Mesothelial cell of epicardium (in vitro differentiated cells): ENCODE measurements at places on chromosomes 2 and 18. TPM values are rescaled to one million over a fixed set of nuclear protein-coding genes. Genes with fewer than 3 reads are reported as not detected.
A peak's percentile ranks its signal among the peaks of the same experiment; 100 is the strongest.

GRCh38 chr2:219641390-219642068, 14.1 kb downstream of the SLC4A3 start:
- H3K27ac ChIP-seq: peak overlapping the region; percentile 2
- no peak for DNase-seq
- H3K4me3 ChIP-seq: no peak overlapping the region
- H3K27me3 ChIP-seq: peaks cover 5% of the 10 kb centered on the region
- no peaks in the 10 kb centered on the region for H3K36me3 ChIP-seq

- no peaks in the 10 kb centered on the region for H3K36me3 ChIP-seq
- H3K4me3 ChIP-seq: peak overlapping the region; percentile 59
- peaks cover 83% of the 10 kb centered on the region for H3K27me3 ChIP-seq
- DNase-seq: no peak
- no peak overlapping the region for H3K27ac ChIP-seq
Measured at GRCh38 chr18:23661735-23662308, 889 bp downstream of the ANKRD29 start.

DNA sequence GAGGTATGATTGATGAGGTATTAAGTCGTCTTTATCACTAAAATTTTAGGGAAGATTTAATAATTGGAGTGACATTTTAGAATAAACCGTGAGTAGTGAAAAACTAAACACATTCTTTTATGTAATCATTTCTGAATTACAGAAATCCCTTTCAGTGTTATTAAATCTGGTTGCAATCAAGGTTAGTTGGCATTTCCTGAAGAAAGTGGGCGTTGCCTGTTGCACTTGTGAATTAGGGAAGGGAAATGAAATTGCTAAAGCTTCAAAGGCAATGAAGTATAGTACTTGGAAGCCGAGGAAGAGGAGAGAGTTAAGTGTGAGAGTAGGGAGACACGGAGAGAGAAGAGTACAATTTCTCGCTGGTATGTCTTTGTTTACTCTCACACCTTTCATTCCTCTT, 274.5 kb downstream of the SLC8A1 start:
- H3K4me3 ChIP-seq: no peak overlapping the region

GRCh38 chr2:219522111-219523030, 8.1 kb downstream of the ASIC4 start:
- H3K4me3 ChIP-seq: peak overlapping the region; percentile 50
- DNase-seq: no peak
- H3K4me1 ChIP-seq: peaks cover 58% of the 10 kb centered on the region
- no peaks in the 10 kb centered on the region for H3K36me3 ChIP-seq

GRCh38 chr18:9559253-9559652, 55.1 kb downstream of the PPP4R1 start:
- H3K27ac ChIP-seq: peak overlapping the region; percentile 5
- no peak overlapping the region for H3K4me3 ChIP-seq
- H3K36me3 ChIP-seq: peaks cover 57% of the 10 kb centered on the region
- no peaks in the 10 kb centered on the region for H3K4me1 ChIP-seq
- DNase-seq: no peak

DNA sequence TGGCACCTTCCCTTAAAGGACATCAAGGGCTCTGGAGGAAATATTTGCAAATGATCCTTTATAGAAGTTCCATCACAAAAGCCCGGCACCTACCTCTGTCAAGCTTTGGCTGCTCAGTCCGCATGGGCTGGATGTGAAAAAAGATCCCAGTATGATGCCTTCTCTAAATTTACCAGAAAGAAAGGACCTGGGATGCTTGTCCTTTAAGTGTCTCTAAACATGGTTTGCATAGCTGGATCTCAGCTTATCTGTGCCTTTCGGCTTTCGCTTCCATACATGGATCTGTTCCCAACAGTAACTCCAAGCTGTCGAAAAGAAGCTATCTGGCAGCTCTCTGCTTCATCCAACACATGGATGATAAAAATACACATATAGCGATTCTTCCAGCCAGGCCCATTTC, 60.4 kb upstream of the SLC8A1 start:
- no peaks in the 10 kb centered on the region for H3K36me3 ChIP-seq
- no peak overlapping the region for H3K4me3 ChIP-seq
- peaks cover 20% of the 10 kb centered on the region for H3K4me1 ChIP-seq
- no peak for DNase-seq
- peak overlapping the region; percentile 50 for H3K27ac ChIP-seq
- no peaks in the 10 kb centered on the region for H3K27me3 ChIP-seq

- H3K27me3 ChIP-seq: peaks cover 25% of the 10 kb centered on the region
- DNase-seq: no peak
- peaks cover 2% of the 10 kb centered on the region for H3K36me3 ChIP-seq
- no peak overlapping the region for H3K27ac ChIP-seq
- no peak overlapping the region for H3K4me3 ChIP-seq
- H3K4me1 ChIP-seq: no peaks in the 10 kb centered on the region
Measured at GRCh38 chr2:232532419-232532818, 6.5 kb downstream of the CHRND start.

DNA sequence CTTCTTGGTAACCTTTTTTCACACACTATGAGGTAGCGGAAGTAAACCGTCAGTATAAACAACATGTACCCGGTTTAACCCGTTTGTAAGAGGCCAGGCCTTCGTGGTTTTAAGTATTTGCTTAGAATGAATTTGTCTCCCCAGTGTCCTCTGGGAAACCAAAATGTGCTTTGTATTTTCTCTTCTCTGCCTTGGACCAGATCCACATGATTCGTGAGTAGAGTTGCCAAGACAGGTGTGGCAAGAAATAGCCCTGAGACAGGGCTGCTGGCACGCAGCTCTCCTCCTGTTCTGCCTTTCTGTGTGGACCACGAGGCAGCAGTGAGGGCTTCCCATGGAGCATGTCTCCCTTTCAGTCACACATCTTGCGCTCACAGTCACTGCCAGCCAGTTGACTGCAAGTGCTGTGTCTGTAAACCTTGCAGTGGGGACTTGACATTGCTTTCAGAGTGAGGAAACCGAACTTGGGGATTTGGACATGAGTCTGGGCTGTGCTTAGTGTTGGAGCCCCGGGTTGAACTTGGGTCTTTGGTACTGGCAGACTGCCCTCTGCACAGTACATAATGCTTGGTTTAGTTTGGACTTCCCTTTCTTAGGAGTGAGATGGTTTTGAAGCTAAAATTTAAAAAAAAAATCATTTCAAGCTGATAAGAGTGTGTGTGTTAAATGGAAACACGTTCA, 19.1 kb downstream of the BCL2L11 start:
- no peak for DNase-seq
- H3K4me1 ChIP-seq: peaks cover 2% of the 10 kb centered on the region
- H3K4me3 ChIP-seq: no peak overlapping the region
- no peaks in the 10 kb centered on the region for H3K27me3 ChIP-seq
- peaks cover 27% of the 10 kb centered on the region for H3K36me3 ChIP-seq

DNA sequence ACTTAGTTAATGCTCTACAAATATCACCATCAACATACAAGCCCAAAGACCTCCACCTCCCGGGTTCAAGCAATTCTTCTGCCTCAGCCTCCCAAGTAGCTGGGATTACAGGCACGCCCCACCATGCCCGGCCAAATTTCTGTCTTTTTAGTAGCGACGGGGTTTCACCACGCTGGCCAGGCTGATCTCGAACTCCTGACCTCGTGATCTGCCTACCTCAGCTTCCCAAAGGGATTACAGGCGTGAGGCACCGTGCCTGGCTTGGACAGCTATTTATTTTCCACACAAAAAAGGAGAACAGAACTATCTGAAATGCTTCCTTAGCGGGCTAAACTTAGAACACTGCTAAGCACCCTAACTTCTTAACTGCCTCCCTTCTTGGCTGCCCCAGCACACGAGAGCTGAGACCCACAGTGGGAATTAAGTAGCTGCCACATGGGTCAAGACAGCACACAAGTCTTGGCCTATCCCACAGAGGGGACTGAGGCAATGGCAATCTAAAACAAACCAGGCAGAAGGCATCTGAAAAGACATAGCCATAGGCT, 24.8 kb downstream of the CYTIP start:
- no peaks in the 10 kb centered on the region for H3K36me3 ChIP-seq
- no peak overlapping the region for H3K27ac ChIP-seq
- H3K27me3 ChIP-seq: peaks cover 4% of the 10 kb centered on the region
- H3K4me3 ChIP-seq: no peak overlapping the region
- DNase-seq: no peak

GRCh38 chr2:241314226-241315092, 1.0 kb downstream of the HDLBP start:
- H3K4me3 ChIP-seq: peak overlapping the region; percentile 99
- peak overlapping the region; percentile 95 for H3K27ac ChIP-seq
- H3K4me1 ChIP-seq: peaks cover 52% of the 10 kb centered on the region
- no peak for DNase-seq

DNA sequence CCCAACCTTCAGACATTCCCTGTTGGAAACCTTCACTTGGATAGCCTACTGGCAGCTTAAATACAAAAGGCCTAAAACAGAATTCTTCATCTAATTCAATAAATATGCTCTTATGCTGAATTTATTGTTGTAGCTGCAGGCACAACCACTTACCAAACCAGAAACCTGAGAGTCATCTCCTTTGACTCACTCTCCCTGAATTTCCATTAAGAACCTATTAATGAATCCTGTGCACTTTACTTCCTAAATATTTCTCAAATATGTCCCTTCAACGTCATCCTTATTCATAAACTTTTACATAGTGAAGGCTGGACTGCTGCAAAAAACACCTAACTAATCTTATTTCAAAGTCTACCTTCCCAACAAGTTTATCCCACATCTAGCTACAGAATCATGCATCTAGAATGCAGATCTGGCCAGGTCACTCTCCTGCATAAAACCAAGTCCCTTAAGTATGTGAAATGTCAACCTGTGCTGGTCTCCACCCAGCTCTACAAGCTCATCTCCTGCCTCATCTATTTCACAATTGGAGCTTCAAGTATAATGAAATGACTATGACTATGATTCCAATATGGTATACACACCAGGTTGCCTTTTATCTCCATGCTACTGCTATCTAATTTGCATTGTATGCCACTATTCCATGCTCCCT, 354.2 kb downstream of the ZEB2 start:
- no peak for DNase-seq
- H3K4me3 ChIP-seq: no peak overlapping the region
- H3K27me3 ChIP-seq: no peaks in the 10 kb centered on the region
- H3K4me1 ChIP-seq: no peaks in the 10 kb centered on the region

GRCh38 chr2:135386993-135387392, 144.0 kb downstream of the ZRANB3 start:
- H3K27ac ChIP-seq: no peak overlapping the region
- no peak overlapping the region for H3K4me3 ChIP-seq
- H3K36me3 ChIP-seq: peaks cover 32% of the 10 kb centered on the region
- no peak for DNase-seq
- H3K4me1 ChIP-seq: peaks cover 3% of the 10 kb centered on the region

DNA sequence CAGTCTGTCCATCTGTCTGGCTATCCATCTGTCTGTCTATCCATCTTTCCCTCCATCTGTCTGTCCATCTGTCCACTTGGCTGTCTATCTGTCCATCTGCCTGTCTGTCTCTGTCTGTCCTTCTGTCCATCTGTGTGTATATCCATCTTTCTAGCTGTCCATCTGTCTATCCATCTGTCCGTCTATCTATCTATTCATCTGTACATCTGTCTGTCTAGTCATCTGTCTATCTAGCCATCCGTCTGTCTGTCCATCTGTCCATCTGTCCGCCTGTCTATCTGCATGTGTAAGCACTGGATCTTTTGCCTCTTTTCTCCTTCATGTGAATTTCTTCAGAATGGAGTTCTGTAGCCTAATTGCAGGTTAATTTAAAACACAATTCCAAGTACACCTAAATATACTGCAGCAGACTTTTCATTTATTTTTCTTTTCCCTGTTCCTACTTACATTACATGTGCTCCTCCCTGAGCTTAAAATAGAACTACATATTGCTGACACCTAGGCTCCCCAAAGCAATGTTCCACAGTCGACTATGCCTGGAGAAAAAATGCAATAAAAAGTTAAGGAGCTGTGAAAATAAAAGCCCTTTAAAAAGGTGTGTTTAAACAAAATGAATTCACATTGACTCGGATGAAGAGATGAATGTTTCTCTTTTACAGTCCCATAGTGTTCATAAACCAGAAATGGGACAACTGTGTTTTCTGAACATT, 37.4 kb upstream of the TXNDC2 start:
- H3K27me3 ChIP-seq: no peaks in the 10 kb centered on the region
- peaks cover 39% of the 10 kb centered on the region for H3K4me1 ChIP-seq
- no peak overlapping the region for H3K4me3 ChIP-seq
- no peak for DNase-seq

GRCh38 chr2:236918545-236918944, 167.1 kb upstream of the COPS8 start:
- no peak overlapping the region for H3K4me3 ChIP-seq
- peaks cover 29% of the 10 kb centered on the region for H3K4me1 ChIP-seq
- no peaks in the 10 kb centered on the region for H3K36me3 ChIP-seq
- H3K27ac ChIP-seq: peak overlapping the region; percentile 77

- H3K36me3 ChIP-seq: no peaks in the 10 kb centered on the region
- peaks cover 26% of the 10 kb centered on the region for H3K27me3 ChIP-seq
- no peak overlapping the region for H3K27ac ChIP-seq
- no peak overlapping the region for H3K4me3 ChIP-seq
Measured at GRCh38 chr2:233708942-233709341, 3.8 kb upstream of the UGT1A5 start.

GRCh38 chr2:144452989-144453336, 67.0 kb downstream of the ZEB2 start:
- DNase-seq: no peak
- no peaks in the 10 kb centered on the region for H3K27me3 ChIP-seq
- peak overlapping the region; percentile 56 for H3K4me3 ChIP-seq
- H3K4me1 ChIP-seq: peaks cover 86% of the 10 kb centered on the region
- H3K27ac ChIP-seq: peak overlapping the region; percentile 93

DNA sequence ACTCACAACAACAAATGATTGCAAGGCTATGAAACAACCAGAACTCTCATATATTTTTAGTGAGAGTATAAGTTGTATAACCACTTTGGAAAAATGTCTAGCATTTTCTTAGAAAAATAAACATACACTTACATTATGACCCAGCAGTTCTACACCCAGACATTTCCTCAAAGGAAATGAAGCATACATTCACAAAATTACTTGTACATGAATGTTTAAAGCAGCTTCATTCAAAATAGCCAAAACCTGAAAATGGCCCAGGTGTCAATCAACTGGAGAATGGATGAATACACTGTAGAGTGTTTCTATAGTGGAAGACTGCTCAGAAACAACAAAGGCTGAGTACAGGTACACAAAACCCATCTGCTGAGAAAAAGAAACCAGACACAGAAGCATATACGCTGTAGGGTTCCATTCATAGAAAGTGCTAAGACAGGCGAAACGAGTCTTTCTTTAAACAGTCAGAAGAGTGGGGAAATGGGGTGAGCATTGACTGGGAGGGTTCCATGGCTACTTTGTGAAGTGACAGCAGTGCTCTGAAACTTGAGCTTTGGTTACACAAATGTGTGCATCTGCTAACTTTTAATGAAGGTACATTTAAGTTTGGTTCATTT, 799.0 kb downstream of the DCDC2C start:
- H3K4me3 ChIP-seq: no peak overlapping the region
- no peaks in the 10 kb centered on the region for H3K27me3 ChIP-seq
- H3K36me3 ChIP-seq: no peaks in the 10 kb centered on the region
- peaks cover 16% of the 10 kb centered on the region for H3K4me1 ChIP-seq
- no peak overlapping the region for H3K27ac ChIP-seq
- no peak for DNase-seq

GRCh38 chr2:217079165-217079564, 219.3 kb upstream of the TNP1 start:
- H3K27me3 ChIP-seq: no peaks in the 10 kb centered on the region
- DNase-seq: no peak
- H3K4me1 ChIP-seq: peaks cover 29% of the 10 kb centered on the region
- no peak overlapping the region for H3K27ac ChIP-seq

The COL6A3 gene
- total RNA-seq: 544 to 655 TPM (median 645 TPM) in 3 replicates

The DNAH7 gene
- total RNA-seq: 0.63 to 0.86 TPM (median 0.71 TPM) in 3 replicates

The CDCA7 gene
- 17.6 to 20.2 TPM (median 18.3 TPM) in 3 replicates for total RNA-seq

The SCG2 gene
- 2.0 to 2.3 TPM (median 2.0 TPM) in 3 replicates for total RNA-seq

The IL36RN gene
- 0.84 to 1.1 TPM (median 0.85 TPM) in 3 replicates for total RNA-seq

The POTEF gene
- total RNA-seq: 49.5 to 55.5 TPM (median 53.3 TPM) in 3 replicates

The TCF23 gene
- 0.04 TPM in 1 of 3 replicates, not detected in the others for total RNA-seq

The CRYGD gene
- total RNA-seq: not detected in 3 replicates

The HOXD12 gene
- total RNA-seq: 0.27 to 0.40 TPM (median 0.27 TPM) in 3 replicates

The G6PC2 gene
- total RNA-seq: not detected in 3 replicates
